ENCODE measurements at places on chromosomes 2 and 18. TPM values are rescaled to one million over a fixed set of nuclear protein-coding genes. Genes with fewer than 3 reads are reported as not detected.

GRCh38 chr2:62016957-62017356 is 111.5 kb downstream of the COMMD1 start:
- no peak overlapping the region for H3K27ac ChIP-seq
- H3K27me3 ChIP-seq, result no peaks in the 10 kb centered on the region
- no peaks in the 10 kb centered on the region for H3K36me3 ChIP-seq
- no peak overlapping the region for H3K4me3 ChIP-seq
- DNase-seq, result no peak

GRCh38 chr18:3234457-3234856 is 13.1 kb upstream of the MYL12A start:
- H3K4me3 ChIP-seq, result no peak overlapping the region
- H3K27ac ChIP-seq, result no peak overlapping the region
- H3K27me3 ChIP-seq, result no peaks in the 10 kb centered on the region
- no peaks in the 10 kb centered on the region for H3K36me3 ChIP-seq

DNA sequence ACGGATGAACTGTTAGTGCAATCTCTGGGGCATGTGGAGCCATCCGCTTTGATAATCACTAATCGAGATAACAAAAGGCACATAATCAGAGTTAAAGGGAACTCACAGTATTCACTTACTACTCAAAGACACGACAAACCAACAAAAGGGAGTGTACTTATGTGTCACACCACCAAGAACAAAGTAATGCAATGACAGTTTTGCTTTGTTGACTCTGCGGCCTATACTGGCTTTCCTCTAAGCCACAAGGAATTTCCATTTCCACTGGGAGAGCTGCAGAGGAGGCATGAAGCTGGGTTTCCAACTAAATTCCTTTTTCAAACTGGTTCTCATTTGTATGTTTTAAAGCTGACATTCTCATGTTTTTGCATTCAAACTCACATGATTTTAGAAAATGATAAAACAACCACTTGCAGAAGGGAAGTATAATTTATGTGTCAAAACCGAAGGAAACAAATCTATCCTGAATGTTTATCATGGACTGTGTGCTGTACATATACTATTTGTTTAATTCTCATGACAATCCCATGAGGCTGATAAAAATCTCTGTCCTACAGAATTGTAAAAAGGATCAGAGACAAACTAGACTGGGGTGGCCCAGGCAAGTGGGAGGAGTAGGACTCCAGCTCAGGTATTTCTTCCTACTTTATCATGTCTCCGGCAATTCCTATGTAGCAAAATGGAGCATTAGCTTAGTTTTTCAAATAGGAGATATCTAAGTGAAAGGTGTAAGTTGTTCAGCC is 149.6 kb upstream of the SMAD7 start:
- H3K27me3 ChIP-seq, result no peaks in the 10 kb centered on the region
- H3K36me3 ChIP-seq, result no peaks in the 10 kb centered on the region
- H3K27ac ChIP-seq, result no peak overlapping the region

- H3K4me3 ChIP-seq, result no peak overlapping the region
- DNase-seq, result no peak
- no peaks in the 10 kb centered on the region for H3K27me3 ChIP-seq
- H3K36me3 ChIP-seq, result no peaks in the 10 kb centered on the region
- no peaks in the 10 kb centered on the region for H3K4me1 ChIP-seq
- no peak overlapping the region for H3K27ac ChIP-seq
Measured at GRCh38 chr2:167753142-167753541, 494.3 kb downstream of the STK39 start.

Gene C18orf54
- 0.49 TPM for polyA plus RNA-seq

- H3K36me3 ChIP-seq, result no peaks in the 10 kb centered on the region
- no peak overlapping the region for H3K4me3 ChIP-seq
Measured at GRCh38 chr18:9683418-9684396, 24.4 kb upstream of the RAB31 start.

DNA sequence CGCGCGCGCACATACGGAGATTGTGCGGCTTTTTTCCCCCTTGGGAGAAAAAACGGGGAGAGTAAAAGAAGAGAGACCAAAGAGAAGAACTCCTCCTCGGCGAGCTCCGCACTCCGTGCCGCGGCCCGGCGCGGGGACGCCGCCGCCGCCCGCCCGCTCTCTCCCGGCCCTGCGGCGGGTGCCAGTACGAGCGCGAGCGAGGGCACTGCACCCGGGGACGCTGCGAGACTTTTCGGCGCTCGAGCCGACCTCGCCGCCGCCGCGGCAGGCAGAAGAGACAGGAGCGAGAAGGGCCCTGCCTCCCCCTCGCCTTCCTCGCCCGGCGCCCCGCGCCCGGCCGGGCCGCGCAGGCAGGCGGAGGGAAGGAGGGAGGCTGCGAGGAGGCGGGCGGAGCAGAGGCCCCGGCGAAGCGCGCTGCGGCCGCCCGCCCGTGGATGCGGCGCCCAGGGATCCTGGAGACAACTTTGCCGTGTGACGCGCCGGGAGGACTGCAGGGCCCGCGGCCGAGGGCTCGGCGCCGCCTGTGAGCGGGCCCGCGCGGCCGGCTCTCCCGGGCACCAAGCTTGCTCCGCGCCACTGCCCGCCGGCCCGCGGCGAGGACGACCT is 857 bp upstream of the INHBB start:
- DNase-seq, result no peak
- no peaks in the 10 kb centered on the region for H3K36me3 ChIP-seq
- H3K4me1 ChIP-seq, result no peaks in the 10 kb centered on the region
- peaks cover 69% of the 10 kb centered on the region for H3K27me3 ChIP-seq

DNA sequence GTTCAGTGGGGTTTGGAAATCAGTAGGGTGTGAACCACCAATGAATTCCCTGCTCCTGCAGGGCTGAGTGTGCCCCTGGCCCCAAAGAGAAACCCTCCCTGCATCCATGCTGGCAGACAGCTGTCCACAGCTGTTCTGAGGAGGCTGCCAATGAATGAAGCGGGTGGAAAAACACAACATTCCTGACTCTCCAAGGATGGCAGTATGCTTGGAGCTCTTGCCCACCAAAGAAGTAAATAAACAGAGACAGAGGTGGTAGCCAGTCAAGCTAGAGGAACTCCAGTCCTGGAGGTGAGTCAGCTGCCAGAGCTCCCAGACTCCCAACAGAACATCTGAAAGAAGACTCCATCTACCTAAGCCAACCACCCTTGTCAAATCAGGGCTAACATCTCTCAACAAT is 6.2 kb downstream of the ZBTB7C start:
- H3K36me3 ChIP-seq, result no peaks in the 10 kb centered on the region
- DNase-seq, result peak; percentile 89
- no peak overlapping the region for H3K27ac ChIP-seq

Gene GPR35
- 3.9 TPM for polyA plus RNA-seq

Gene CDK15
- polyA plus RNA-seq, result 0.07 TPM

Gene HOXD13
- polyA plus RNA-seq, result not detected

DNA sequence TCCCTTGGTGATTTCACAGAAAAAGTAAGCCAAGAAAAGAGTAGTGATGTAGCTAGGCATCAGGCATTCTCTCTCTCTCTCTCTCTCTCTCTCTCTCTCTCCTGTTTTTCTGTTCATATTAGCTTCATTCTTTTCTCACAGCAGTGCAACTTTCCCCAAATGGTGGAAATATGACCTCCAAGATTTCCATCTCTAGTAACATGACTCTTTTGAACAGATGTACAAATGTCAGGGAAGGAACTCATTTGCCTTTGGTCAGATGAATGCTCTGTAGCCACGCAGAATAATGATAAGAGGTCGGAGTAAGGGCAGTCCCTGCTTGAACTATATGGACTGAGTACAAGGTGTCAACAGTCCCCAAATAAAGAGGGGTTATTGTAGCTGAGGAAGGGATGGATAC is 316.2 kb downstream of the GALNT13 start:
- H3K4me1 ChIP-seq, result no peaks in the 10 kb centered on the region
- H3K4me3 ChIP-seq, result no peak overlapping the region
- H3K36me3 ChIP-seq, result no peaks in the 10 kb centered on the region
- no peak overlapping the region for H3K27ac ChIP-seq
- no peak for DNase-seq
- H3K27me3 ChIP-seq, result no peaks in the 10 kb centered on the region
